ENCODE measurements at places on chromosomes 12 and 14.
A peak's percentile ranks its signal among the peaks of the same experiment; 100 is the strongest.

- DNase-seq: peak; percentile 40
Measured at GRCh38 chr14:106845286-106846087, 1319.1 kb downstream of the TMEM121 start.

- no peak for DNase-seq
Measured at GRCh38 chr12:99493197-99493596, 154.4 kb upstream of the GARIN6 start.

- peak; percentile 83 for DNase-seq
Measured at GRCh38 chr14:61456720-61457119, 135.3 kb downstream of the PRKCH start.

GRCh38 chr12:89857652-89858274 is 149.1 kb upstream of the ATP2B1 start:
- no peak for DNase-seq

- no peak for DNase-seq
Measured at GRCh38 chr14:60817113-60817512, 82.6 kb downstream of the MNAT1 start.

DNA sequence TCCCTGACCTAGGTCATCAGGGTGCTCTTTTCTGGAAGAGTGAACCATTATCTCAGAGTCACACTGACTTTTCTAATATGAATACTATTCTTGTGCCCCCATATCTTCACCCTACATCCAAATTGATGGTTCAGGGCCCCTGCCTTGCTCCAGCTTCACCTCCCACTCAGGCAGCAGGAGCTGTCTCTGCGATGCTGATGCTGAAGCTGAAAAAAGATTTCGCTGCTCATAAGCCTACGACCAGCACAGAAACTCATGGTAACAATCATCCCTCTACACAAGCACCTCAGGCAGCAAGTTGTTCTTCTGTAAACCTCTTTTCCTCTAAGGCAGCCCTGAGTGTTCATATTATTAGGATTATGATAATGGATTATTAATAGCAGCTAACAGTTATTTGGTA is 3.2 kb downstream of the ARF3 start:
- no peak for DNase-seq

DNA sequence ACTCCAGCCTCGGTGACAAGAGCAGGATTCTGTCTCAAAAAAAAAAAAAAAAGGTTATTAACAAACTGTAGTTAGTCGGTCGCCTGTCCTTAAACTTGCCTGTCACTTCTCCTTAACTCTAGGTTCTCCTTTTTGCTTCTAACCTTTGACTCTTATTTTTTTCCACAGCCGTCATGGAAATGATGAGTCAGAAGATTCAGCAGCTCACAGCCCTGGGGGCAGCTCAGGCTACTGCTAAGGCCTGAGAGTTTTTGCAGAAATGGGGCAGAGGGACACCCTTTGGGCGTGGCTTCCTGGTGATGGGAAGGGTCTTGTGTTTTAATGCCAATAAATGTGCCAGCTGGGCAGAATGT is 418 bp upstream of the MYG1 start:
- DNase-seq: peak; percentile 45

All from activated T-cell treated with anti-CD3 and anti-CD28 coated beads for 4 hours (primary cell).